MV-4-11 (cell line): ENCODE measurements at places on chromosomes 16 and 17.

DNA sequence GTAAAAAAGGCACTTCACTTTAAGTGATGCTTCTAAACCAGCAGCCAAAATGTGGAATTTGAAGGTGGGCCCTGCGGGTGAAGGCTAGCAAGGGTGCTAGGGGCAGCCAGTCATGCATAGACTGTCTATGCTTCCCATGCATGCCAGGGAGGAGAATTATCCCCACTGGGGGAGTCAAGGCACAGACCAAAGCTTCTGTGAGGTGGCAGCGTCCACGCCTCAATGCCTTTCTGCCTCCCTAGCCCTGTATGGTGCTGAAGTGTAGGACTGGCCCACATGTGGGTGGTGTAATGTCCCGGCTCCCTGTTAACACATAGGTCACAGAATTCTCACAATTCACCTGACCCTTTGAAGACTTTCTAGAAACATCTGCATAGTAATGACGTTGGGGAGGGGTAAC lies 1.9 kb downstream of the HS3ST2 start:
- no peak for DNase-seq

DNA sequence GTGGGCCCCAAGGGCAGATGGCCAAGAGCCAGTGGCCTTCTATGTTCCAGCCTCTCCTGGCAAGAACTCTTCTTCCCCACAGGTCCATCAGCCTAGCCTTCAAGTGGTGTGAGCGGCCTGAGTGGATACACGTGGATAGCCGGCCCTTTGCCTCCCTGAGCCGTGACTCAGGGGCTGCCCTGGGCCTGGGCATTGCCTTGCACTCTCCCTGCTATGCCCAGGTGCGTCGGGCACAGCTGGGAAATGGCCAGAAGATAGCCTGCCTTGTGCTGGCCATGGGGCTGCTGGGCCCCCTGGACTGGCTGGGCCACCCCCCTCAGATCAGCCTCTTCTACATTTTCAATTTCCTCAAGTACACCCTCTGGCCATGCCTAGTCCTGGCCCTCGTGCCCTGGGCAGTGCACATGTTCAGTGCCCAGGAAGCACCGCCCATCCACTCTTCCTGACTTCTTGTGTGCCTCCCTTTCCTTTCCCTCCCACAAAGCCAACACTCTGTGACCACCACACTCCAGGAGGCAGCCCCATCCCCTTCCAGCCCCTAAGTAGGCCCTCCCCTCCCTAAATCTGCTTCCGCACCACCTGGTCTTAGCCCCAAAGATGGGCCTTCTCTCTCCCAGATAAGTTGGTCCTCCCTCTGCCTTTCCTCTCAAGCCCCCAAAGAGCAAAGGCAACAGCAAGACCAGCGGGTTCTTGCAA lies 5.2 kb downstream of the G6PC3 start:
- DNase-seq: no peak

- DNase-seq: no peak
Measured at GRCh38 chr17:79613195-79613772, 2.4 kb upstream of the RBFOX3 start.

DNA sequence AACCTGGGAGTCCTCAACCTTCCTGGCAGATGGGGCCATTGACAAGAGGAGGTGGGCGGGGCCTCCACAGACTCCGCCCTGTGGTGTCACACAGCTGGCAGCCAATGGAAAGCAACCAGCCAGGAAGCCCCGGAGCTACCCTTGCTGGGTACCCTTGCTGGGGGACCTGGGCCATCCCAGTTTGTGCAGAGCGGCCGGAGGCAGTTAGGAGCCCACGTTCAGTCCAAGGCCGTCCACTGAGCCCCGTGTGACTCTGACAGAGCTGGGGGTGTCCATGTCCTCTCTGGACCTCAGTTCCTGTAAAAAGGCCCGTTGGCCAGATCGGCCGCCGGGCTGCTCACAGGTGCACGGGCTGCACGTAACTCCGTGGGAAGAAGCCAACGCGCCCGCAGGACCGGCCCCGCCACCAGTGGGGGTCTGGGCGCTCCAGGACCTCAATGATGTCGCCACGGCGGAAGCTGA lies 17.1 kb upstream of the FAM83G start:
- DNase-seq: no peak

DNA sequence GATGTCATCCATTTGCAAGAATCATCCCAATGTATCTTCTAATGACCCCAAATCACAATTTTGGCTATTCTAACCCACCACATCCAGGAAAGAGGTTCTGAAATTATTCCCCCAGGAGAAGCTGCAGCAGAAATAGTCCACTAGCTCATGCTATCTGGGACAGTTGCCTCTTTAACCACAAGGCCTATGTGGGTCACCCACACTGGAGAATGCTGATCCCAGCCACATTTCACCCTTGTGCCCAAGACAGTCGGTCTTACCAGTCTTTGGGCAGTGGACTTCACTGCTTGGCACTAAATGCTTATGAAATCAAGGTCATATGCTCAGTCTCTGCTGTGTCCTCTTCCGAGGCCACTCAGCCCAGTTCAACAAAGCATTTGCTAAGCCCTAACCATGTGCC lies 27.0 kb downstream of the ABCC12 start:
- no peak for DNase-seq

DNA sequence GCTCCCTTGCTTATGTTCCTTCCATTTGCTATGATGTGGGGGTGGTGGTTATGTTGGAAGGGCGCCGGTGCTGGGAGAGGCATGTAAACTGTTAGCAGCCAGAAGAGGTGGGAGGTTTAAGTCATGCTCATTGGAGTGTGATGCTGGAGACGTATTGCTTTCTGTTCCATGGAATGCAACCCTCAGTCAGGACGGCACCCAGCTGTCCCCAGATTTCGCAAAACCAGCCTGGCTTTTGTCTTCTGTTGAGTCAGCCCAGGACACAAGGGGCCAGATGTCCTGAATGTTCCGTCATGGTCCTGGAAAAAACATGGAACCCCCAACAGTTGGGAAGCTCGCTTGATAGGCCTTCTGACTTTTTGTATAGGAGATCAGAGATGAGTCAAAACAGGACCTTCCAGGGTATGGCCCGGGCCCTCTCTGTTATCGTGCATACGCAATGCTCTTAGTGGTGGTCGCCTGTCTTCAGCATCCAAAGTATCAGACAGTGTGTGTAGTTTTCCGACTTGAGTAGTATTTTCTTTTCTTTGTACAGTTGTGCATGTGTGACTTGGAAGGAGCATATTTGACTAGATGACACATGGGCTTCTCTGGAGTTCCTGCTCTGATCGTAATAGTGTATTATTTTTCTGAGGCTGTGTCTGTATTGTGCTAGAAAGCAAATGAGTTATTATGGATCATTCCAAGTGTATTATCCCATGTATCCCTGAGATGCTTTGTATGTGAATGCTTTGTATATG lies 201.9 kb downstream of the SNX29 start:
- DNase-seq: no peak

- no peak for DNase-seq
Measured at GRCh38 chr17:3903051-3903825, 10.4 kb upstream of the CAMKK1 start.

DNA sequence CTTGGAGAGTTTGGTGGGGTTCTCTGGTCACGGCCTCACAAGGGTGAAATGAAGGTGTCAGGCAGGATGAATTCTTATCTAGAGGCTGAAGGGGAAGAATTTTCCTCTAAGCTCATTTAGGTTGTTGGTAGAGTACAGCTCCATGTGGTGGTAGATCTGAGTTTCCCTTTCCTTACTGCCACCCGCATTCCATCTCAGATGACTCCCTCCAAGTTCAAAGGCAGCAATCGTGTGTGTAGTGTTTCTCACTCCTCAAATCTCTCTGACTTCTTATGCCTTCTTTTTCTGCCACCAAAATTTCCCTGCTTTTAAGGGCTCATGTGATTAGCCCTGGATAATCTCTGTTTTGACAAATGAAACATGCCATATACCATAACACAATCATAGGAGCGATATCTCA lies 135.5 kb upstream of the MYOCD start:
- no peak for DNase-seq

GRCh38 chr17:77322514-77323412 lies 182.0 kb downstream of the SEC14L1 start:
- peak; percentile 49 for DNase-seq

- DNase-seq: no peak
Measured at GRCh38 chr16:27174007-27174406, 29.3 kb upstream of the KDM8 start.

DNA sequence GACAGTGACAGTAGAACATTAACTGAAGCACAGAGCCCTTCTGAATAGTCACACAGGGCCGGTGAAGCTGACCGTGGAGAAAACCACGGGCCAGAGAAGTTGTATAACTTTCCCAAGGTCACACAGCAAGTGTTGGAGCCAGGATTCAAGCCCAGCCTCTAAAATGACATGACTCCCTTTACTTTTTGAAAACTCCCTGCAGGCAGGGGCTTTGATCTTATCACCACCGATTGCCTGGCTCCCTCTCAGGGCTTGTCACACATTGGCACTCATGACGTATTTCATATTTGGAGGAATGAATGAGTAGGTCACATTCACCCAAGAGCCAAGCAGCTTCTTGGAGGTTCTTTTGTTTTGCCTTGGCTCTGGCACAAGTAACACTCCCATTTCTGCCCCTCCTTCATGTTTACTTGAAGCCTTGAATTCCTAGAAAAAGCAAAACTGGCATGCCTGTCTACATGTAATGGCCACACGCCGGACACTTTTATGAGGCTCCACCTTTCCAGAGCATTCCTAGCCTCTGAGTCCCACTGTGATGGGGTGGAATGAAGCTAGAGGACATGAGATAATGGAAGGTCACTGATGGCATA lies 13.3 kb upstream of the RBBP6 start:
- DNase-seq: no peak

DNA sequence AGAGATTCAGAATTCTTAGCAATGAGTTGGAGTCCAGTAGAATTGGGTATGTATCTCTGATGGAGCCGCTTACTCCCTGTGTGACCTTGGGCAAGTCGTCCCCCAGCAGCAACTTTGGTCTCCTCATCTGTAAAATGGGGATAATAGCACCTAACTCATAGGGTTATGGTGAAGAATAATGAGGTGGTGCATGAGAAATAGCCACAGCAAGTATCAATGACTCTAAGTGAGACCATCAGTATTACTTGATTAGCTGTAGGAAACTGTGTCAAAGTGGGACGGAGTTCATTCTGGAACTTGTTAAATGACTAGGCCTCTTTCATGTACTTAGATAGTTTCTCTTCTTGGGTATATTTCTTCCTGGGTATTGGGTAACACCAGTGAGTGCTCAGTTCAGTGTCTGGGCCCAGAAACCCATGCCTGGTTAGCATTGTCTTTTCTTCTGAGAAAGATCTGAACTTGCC lies 6.4 kb downstream of the PRKCB start:
- DNase-seq: peak; percentile 47

- no peak for DNase-seq
Measured at GRCh38 chr17:61247439-61247838, 152.2 kb upstream of the TBX2 start.

- DNase-seq: no peak
Measured at GRCh38 chr17:59505610-59506276, 59.7 kb upstream of the DHX40 start.

DNA sequence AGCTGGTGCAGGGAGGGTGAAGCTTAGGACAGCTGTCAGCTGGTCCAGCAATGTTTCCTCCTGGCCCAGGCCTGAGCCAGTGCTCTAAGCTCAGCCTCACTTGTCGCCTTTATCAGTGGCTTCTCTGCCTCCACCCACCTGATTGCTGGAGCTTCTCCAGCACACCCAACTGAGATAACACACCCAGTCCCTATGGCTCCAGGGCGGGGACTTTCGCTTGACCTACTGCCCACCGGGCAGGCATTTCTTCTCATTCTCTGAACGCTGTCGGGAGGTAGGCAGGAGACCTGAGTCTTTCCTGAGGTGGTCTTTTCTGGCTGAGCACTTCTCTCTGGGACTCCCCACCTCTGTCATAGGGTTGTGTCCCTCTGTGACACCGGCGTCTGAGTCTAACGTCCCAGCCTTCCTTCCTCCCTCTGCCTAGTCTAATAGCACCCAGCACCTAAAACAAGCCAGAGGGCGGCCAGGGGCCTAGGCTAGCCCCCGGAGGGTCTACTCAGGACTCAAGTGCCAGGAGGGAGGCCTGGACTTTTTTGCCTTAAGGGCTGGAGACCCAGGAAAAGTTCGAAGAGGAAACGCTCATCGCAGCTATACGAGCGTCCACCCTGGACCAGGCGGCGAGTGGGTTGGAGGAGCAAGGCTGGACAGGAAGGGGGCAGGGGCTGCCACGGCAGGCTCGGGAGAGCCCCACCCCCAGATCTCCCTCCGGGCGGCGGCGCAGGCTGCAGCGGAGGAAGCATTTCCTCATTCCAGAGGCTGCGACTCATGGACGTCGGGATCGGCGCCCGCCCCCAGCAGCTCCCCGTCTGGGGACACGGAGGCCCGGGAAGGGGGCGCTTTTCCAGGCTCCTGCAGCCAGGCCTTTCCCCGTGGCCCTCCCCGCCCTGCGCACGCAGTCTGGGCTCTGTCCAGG lies 756 bp downstream of the TAX1BP3 start:
- DNase-seq: peak; percentile 46

DNA sequence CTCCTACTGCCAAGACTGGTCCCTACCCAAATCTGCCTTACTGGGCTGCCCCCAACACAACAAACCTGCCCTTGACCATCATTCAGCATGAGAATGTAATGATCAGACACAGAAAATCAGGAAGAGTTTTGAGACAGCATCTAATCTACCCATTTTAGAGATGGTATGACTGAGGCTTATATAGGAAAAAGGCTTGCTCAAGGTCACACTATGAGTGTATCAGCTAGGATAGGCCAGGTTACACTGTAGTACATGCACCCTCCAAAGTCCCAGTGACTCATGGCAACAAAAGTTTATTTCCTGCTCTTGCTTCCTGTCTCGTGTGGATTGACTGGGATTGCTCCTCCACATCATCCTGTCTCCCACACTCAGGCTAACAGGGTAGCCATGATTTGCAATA lies 27.9 kb downstream of the NLRC5 start:
- no peak for DNase-seq

GRCh38 chr16:80569440-80570105 lies 28.8 kb downstream of the DYNLRB2 start:
- DNase-seq: no peak

DNA sequence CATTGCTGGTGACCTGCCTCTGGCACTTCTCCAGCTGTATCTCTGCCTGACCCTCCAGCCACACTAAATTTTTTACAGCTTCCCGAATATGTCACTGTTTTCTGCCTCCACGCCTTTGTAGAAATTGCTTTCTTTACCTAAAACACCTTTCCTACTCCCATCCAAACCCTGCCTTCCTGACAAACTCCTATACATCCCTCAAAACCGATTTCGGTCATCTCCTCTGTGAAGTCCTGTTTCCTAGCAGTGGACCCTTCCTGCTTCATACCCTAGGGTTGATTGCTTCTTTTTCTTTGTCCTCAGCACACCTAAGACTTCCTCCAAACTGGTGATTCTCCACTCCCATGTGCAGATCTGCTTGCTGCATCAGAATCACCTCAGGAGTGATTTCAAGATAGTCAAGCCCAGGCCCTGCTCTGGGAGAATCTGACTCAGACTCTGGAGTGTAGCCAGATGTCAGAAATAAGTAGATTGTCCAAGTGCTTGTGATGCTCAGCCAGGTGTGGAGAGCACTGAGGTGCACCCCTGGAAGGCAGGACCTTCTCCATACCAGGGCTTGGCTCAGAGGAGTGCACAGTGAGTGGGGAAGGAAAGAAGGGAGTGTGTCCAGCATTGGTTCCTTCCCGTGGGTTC lies 184.2 kb downstream of the COPRS start:
- DNase-seq: no peak
